ENCODE measurements at places on chromosomes 11 and 22. TPM values are rescaled to one million over a fixed set of nuclear protein-coding genes. Genes with fewer than 3 reads are reported as not detected.

Gene PATE4
- total RNA-seq, result not detected

GRCh38 chr22:34669001-34669400, 397.0 kb upstream of the ISX start:
- no peaks in the 10 kb centered on the region for H3K4me1 ChIP-seq
- no peak overlapping the region for H3K4me3 ChIP-seq
- H3K27ac ChIP-seq, result no peak overlapping the region
- H3K36me3 ChIP-seq, result no peaks in the 10 kb centered on the region
- no peaks in the 10 kb centered on the region for H3K27me3 ChIP-seq
- DNase-seq, result no peak

DNA sequence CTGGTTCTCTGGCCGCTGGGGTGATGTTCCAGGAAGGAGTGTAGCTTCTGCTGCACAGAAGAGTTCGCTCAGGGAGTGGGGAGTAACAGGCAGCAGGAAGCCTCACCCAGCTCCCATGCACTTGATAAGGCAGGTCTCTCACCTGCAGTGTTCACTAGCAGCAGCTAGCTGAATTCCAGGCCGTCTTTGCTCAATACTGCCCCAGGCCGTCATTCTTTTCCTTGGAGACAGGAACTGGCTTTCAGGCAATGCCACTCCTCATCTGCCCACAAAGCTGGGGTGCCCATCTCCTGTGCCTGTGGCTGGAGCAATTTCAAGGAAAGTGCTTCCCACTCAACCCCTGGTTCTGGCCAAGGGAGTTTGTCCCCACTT, 66.1 kb downstream of the ARHGAP42 start:
- no peak overlapping the region for H3K27ac ChIP-seq
- H3K27me3 ChIP-seq, result no peaks in the 10 kb centered on the region
- peaks cover 4% of the 10 kb centered on the region for H3K36me3 ChIP-seq

DNA sequence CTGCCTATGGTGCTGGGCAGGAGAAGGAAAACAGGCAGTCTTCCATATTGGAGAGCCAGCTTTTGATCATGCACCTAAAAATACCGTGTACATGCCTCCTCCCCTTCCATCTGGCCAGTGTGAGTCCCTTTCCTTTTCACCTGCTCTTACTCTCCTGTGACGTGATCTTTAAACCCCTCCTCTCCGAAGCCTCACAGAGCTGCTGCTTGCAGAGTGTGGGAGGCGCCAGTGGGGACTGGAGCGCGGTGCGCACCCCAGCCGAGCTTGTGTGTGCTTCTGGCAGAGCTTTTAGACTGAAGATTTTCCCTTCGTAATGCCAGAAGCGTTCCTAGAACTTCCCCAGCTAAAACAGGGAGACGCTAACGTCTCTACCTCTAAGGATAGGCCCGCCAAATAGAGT, 29.8 kb downstream of the MUC6 start:
- no peaks in the 10 kb centered on the region for H3K27me3 ChIP-seq
- no peak overlapping the region for H3K27ac ChIP-seq
- H3K36me3 ChIP-seq, result peaks cover 24% of the 10 kb centered on the region
- no peak for DNase-seq

GRCh38 chr22:29265305-29265704, 2.5 kb downstream of the RHBDD3 start:
- peaks cover 10% of the 10 kb centered on the region for H3K36me3 ChIP-seq
- H3K4me3 ChIP-seq, result no peak overlapping the region
- no peak overlapping the region for H3K27ac ChIP-seq

- no peak overlapping the region for H3K27ac ChIP-seq
- no peak overlapping the region for H3K4me3 ChIP-seq
- H3K27me3 ChIP-seq, result no peaks in the 10 kb centered on the region
- H3K4me1 ChIP-seq, result peaks cover 2% of the 10 kb centered on the region
- no peaks in the 10 kb centered on the region for H3K36me3 ChIP-seq
Measured at GRCh38 chr11:126544108-126545056, 188.9 kb downstream of the ST3GAL4 start.

All from liver (tissue), 10 donors.